Melanocyte of skin (primary cell): ENCODE measurements at places on chromosomes 7 and 10. TPM values are rescaled to one million over a fixed set of nuclear protein-coding genes. Genes with fewer than 3 reads are reported as not detected.

Gene FKBP14
- total RNA-seq: 11.0 and 26.2 TPM in 2 replicates

Gene ZNF853
- 0.15 TPM in 1 of 2 replicates, not detected in the other for total RNA-seq

Gene OR2A12
- not detected in 2 replicates for total RNA-seq

Gene ADRA2A
- not detected in 2 replicates for total RNA-seq

Gene PCLO
- 0.34 and 0.73 TPM in 2 replicates for total RNA-seq

Gene PAX4
- not detected in 2 replicates for total RNA-seq

Gene IFIT1B
- total RNA-seq: under 0.01 TPM in 1 of 2 replicates, not detected in the other

Gene GHRHR
- total RNA-seq: not detected in 2 replicates

Gene HOXA4
- total RNA-seq: 1.4 TPM in 1 of 2 replicates, not detected in the other

Gene MYOF
- 27.2 and 54.5 TPM in 2 replicates for total RNA-seq

Gene COL13A1
- total RNA-seq: under 0.01 TPM in 1 of 2 replicates, not detected in the other

Gene SPDYE9
- total RNA-seq: not detected in 2 replicates

Gene LMBR1
- 28.2 and 44.0 TPM in 2 replicates for total RNA-seq

Gene ELOVL3
- total RNA-seq: 0.33 TPM in 1 of 2 replicates, not detected in the other

Gene SPDYE1
- not detected in 2 replicates for total RNA-seq

Gene ACSM6
- total RNA-seq: not detected in 2 replicates

Gene GPR26
- total RNA-seq: not detected in 2 replicates

Gene UNCX
- not detected in 2 replicates for total RNA-seq

Gene PAPOLB
- total RNA-seq: under 0.01 TPM in 2 replicates

Gene SLIT1
- under 0.01 TPM in 2 replicates for total RNA-seq

Gene R3HCC1L
- total RNA-seq: 19.3 and 21.1 TPM in 2 replicates

Gene MMD2
- not detected in 2 replicates for total RNA-seq

Gene WNT2
- total RNA-seq: not detected in 2 replicates

Gene STAG3
- total RNA-seq: 1.2 and 1.7 TPM in 2 replicates

Gene GATA3
- not detected in 2 replicates for total RNA-seq

Gene AKR1C8
- not detected in 2 replicates for total RNA-seq

Gene MUC3A
- total RNA-seq: not detected in 2 replicates

Gene VSTM4
- under 0.01 TPM in 2 replicates for total RNA-seq

Gene LIPF
- total RNA-seq: not detected in 2 replicates

Gene CFAP43
- under 0.01 and 1.4 TPM in 2 replicates for total RNA-seq

Gene ZNF485
- 4.7 and 5.6 TPM in 2 replicates for total RNA-seq

Gene PTPRN2
- under 0.01 TPM in 1 of 2 replicates, not detected in the other for total RNA-seq

Gene LLCFC1
- not detected in 2 replicates for total RNA-seq

Gene WAPL
- 47.6 and 50.7 TPM in 2 replicates for total RNA-seq

Gene HPSE2
- total RNA-seq: 1.8 and 2.4 TPM in 2 replicates

Gene CYCS
- 54.3 and 89.0 TPM in 2 replicates for total RNA-seq
